Thoracic aorta (tissue), 2 donors: ENCODE measurements at places on chromosomes 1 and 21.

- H3K4me3 ChIP-seq, result no peak overlapping the region
- no peak for DNase-seq
Measured at GRCh38 chr1:74199504-74199903, 1.5 kb downstream of the FPGT start.

- no peak overlapping the region for H3K27ac ChIP-seq
- no peaks in the 10 kb centered on the region for H3K27me3 ChIP-seq
- H3K4me1 ChIP-seq, result no peaks in the 10 kb centered on the region
- H3K36me3 ChIP-seq, result no peaks in the 10 kb centered on the region
- no peak overlapping the region for H3K4me3 ChIP-seq
Measured at GRCh38 chr1:117128323-117129079, 7.0 kb upstream of the TRIM45 start.

- peaks cover 4% of the 10 kb centered on the region for H3K4me1 ChIP-seq
- H3K36me3 ChIP-seq, result no peaks in the 10 kb centered on the region
- H3K27me3 ChIP-seq, result no peaks in the 10 kb centered on the region
- DNase-seq, result no peak
Measured at GRCh38 chr1:94280541-94280940, 43.2 kb upstream of the ARHGAP29 start.

- H3K27ac ChIP-seq, result no peak overlapping the region
- no peaks in the 10 kb centered on the region for H3K27me3 ChIP-seq
- peak overlapping the region; percentile 62 for H3K4me3 ChIP-seq
- H3K36me3 ChIP-seq, result no peaks in the 10 kb centered on the region
- peaks cover 4% of the 10 kb centered on the region for H3K4me1 ChIP-seq
Measured at GRCh38 chr1:88462096-88462487, 222.0 kb upstream of the PKN2 start.

GRCh38 chr1:17765444-17766411, 10.6 kb downstream of the ACTL8 start:
- H3K4me1 ChIP-seq, result no peaks in the 10 kb centered on the region
- DNase-seq, result peak; percentile 28
- H3K27me3 ChIP-seq, result no peaks in the 10 kb centered on the region
- no peaks in the 10 kb centered on the region for H3K36me3 ChIP-seq

GRCh38 chr1:234008591-234008990, 104.1 kb downstream of the SLC35F3 start:
- DNase-seq, result no peak
- no peaks in the 10 kb centered on the region for H3K4me1 ChIP-seq
- no peak overlapping the region for H3K27ac ChIP-seq
- no peak overlapping the region for H3K4me3 ChIP-seq
- H3K27me3 ChIP-seq, result no peaks in the 10 kb centered on the region

DNA sequence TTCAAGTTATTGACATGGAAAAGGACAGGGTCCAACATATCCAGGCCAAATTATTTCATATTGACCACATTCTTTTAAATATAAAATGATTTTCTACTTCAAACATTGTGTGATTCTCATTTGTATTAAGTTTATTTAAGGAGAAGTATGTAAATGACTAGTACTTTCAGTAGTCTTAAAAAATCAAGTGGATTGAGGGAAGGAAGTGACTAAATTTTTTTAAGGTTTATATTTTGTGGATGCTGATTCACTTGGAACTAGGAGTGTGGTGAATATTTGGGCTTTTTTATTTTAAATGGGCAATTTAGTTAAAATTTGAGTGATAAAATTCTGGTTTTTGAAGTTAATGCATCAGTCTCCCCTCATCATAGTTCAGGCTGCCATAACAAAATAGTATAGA, 10.1 kb downstream of the PRRC2C start:
- no peak for DNase-seq
- H3K4me1 ChIP-seq, result peaks cover 82% of the 10 kb centered on the region
- H3K4me3 ChIP-seq, result no peak overlapping the region
- H3K36me3 ChIP-seq, result no peaks in the 10 kb centered on the region

- DNase-seq, result no peak
- no peak overlapping the region for H3K4me3 ChIP-seq
- H3K4me1 ChIP-seq, result peaks cover 13% of the 10 kb centered on the region
- peaks cover 7% of the 10 kb centered on the region for H3K36me3 ChIP-seq
Measured at GRCh38 chr1:67700692-67701410, 15.8 kb downstream of the GADD45A start.

GRCh38 chr1:41461790-41462679, 22.4 kb downstream of the EDN2 start:
- H3K27ac ChIP-seq, result no peak overlapping the region
- no peaks in the 10 kb centered on the region for H3K36me3 ChIP-seq
- no peaks in the 10 kb centered on the region for H3K27me3 ChIP-seq
- no peak for DNase-seq
- H3K4me1 ChIP-seq, result no peaks in the 10 kb centered on the region

DNA sequence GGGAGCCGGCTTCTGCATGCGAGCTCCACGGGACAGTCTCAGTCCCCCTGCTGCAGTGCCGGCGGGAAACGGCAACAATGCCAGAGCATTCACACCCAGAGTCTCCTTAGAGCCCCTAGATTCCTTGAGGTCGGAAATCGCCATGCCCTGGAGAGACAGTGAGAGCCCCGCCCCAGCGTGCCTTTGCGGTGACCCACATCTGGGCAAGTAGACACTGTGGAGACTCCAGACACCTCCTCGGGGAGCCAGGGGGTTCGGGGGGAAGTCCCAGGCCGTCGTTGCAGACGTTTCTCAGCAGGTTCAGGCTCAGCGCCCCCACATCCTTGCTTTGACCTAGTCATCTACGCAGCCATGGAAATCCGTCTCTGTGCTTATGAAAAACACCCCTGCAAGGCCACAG, 81.3 kb upstream of the ARHGEF16 start:
- H3K27ac ChIP-seq, result peak overlapping the region; percentile 93
- peaks cover 70% of the 10 kb centered on the region for H3K4me1 ChIP-seq

GRCh38 chr1:91821126-91821868, 64.7 kb downstream of the TGFBR3 start:
- H3K27me3 ChIP-seq, result no peaks in the 10 kb centered on the region
- no peak for DNase-seq
- peaks cover 32% of the 10 kb centered on the region for H3K4me1 ChIP-seq
- H3K27ac ChIP-seq, result no peak overlapping the region
- no peaks in the 10 kb centered on the region for H3K36me3 ChIP-seq

GRCh38 chr1:66553846-66554245, 19.9 kb downstream of the SGIP1 start:
- peaks cover 78% of the 10 kb centered on the region for H3K4me1 ChIP-seq
- DNase-seq, result no peak

DNA sequence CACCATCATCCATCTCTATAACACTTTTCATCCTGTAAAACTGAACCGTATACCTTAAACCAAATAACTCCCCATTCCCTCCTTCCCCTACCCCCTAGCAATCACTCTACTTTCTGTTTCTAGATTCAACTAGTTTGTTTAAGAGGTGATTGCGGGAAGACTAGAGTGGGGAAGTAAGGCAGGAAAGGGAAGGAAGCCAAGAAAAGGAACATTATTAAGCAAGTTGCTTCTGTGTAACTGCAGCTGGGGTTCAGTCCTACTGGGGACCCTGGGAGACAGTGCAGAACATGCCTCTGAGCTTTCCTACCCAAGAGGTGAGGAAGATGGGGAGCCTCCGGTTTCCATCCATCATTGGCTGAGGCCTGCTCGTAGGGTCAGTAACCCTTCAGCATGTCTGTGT, 28.9 kb upstream of the H3-3A start:
- H3K36me3 ChIP-seq, result no peaks in the 10 kb centered on the region
- H3K4me3 ChIP-seq, result no peak overlapping the region
- DNase-seq, result no peak
- H3K27me3 ChIP-seq, result no peaks in the 10 kb centered on the region
- peak overlapping the region; percentile 46 for H3K27ac ChIP-seq

GRCh38 chr1:81111818-81112217, 688.9 kb upstream of the ADGRL2 start:
- no peak overlapping the region for H3K4me3 ChIP-seq
- DNase-seq, result no peak
- H3K36me3 ChIP-seq, result no peaks in the 10 kb centered on the region

DNA sequence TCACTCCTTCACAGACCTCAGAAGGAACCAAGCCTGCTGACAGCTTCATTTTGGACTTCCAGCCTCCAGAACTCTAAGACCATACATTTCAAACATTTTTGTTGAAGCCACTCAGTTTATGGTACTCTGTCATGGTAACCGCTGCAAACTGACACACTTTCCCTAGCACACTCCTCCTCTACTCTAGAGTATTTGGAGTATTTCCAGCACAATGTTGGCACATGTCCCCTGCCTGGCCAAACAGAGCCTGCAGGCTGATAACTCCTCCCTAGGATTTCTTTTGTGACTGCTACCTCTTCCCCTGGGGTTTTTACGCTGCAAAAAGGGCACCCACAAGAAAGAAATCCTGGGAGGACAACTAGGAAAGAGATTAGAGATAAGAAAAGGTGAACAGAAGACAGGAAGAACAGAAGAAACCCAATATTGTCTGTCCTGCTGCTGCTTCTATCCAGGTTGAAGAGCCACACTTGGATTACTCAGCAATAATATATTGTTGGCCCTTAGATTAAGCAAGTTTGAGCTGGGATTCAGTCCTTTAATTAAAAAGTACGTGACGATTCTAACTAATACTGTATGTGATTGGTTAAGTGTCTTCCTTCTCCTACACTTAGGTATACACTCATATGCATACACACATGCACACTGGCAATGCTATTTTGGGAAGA, 844.1 kb downstream of the LTN1 start:
- no peak for DNase-seq
- H3K36me3 ChIP-seq, result no peaks in the 10 kb centered on the region
- H3K4me3 ChIP-seq, result no peak overlapping the region
- H3K27me3 ChIP-seq, result no peaks in the 10 kb centered on the region

GRCh38 chr1:241532162-241532531, at the start of gene KMO:
Gene KMO (plus strand): TSS chr1:241532378. CDS start chr1:241532445, 67 bp downstream.
- H3K27me3 ChIP-seq, result no peaks in the 10 kb centered on the region
- H3K36me3 ChIP-seq, result no peaks in the 10 kb centered on the region
- no peak for DNase-seq
- no peak within 1 kb of the TSS for H3K27ac ChIP-seq

GRCh38 chr1:119537966-119538365, 31.0 kb downstream of the HSD3B1 start:
- H3K4me1 ChIP-seq, result no peaks in the 10 kb centered on the region
- H3K27ac ChIP-seq, result no peak overlapping the region

DNA sequence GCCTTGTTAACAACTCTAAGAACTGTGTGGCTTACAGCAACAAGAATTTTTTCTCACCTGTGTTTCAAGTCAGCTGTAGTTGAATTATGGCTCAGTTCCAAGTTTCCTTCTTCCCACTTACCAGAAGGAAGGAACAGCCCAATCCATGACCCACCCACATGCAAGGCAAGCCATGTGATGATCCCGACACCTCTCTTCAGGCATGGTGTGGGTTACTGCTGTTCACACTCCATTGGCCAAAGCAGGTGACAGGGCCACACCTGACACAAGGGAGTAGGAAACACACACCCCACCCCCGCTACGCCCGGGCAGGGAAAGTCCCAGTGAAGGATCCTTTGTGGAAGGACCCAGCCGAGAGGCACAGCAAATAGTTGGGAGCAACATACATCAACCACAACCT, 36.3 kb downstream of the KCNJ15 start:
- H3K4me1 ChIP-seq, result peaks cover 14% of the 10 kb centered on the region
- H3K27ac ChIP-seq, result no peak overlapping the region
- H3K4me3 ChIP-seq, result no peak overlapping the region

DNA sequence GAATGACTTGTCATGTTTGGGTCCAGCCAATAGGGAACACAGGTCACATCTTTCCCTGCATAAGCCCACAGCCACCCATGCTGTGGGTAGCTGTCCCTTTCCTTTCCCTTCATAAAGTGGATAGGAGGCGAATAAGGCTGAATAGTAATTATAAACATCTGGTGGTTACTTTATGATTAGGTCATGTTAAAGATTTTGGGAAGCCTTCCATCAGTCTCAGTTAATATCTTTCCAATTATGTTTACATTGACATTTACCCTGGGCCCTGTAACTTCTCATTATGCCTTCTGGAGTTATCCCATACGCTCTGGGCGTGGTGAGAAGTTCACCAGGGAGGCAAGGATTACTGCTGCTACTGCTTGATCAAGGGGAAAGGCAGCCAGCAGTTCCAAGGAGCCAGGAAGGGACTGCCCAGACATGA, 197.2 kb downstream of the HLX start:
- H3K27me3 ChIP-seq, result no peaks in the 10 kb centered on the region
- no peak overlapping the region for H3K4me3 ChIP-seq
- H3K27ac ChIP-seq, result no peak overlapping the region
- DNase-seq, result no peak
- H3K4me1 ChIP-seq, result peaks cover 20% of the 10 kb centered on the region

- H3K27me3 ChIP-seq, result no peaks in the 10 kb centered on the region
- DNase-seq, result no peak
- no peaks in the 10 kb centered on the region for H3K36me3 ChIP-seq
- peak overlapping the region; percentile 26 for H3K4me3 ChIP-seq
- no peaks in the 10 kb centered on the region for H3K4me1 ChIP-seq
- no peak overlapping the region for H3K27ac ChIP-seq
Measured at GRCh38 chr1:167516404-167517388, 1.6 kb downstream of the CD247 start.

DNA sequence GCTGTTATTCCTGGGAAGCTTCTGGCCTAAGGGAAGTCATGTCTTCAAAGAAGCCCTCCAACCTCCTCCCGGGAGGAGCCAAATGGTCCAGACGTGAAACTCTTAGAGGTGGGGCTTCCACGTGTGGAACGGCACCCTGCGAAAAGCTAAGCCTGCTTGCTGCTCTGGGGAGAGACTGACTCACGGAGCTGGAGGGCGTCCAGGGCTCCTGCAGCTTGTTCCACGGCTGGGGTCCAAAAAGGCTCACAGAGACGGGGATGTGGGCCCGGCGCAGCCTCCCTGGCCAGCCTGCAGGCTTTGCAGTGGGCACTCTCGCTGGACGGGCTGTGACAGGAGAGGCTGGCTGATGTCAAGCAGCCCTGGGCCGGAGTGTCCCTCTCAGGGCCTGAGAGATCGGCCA, 105.1 kb downstream of the COLGALT2 start:
- H3K27me3 ChIP-seq, result no peaks in the 10 kb centered on the region
- no peaks in the 10 kb centered on the region for H3K36me3 ChIP-seq
- peak overlapping the region; percentile 61 for H3K4me3 ChIP-seq
- DNase-seq, result peak; percentile 43
- H3K27ac ChIP-seq, result peak overlapping the region; percentile 57
- H3K4me1 ChIP-seq, result peaks cover 4% of the 10 kb centered on the region

GRCh38 chr1:101975371-101975770, 21.4 kb downstream of the OLFM3 start:
- no peaks in the 10 kb centered on the region for H3K36me3 ChIP-seq
- no peaks in the 10 kb centered on the region for H3K27me3 ChIP-seq
- H3K27ac ChIP-seq, result no peak overlapping the region
